Osteocyte (in vitro differentiated cells): ENCODE measurements at places on chromosomes 6 and 20. TPM values are rescaled to one million over a fixed set of nuclear protein-coding genes. Genes with fewer than 3 reads are reported as not detected.

DNA sequence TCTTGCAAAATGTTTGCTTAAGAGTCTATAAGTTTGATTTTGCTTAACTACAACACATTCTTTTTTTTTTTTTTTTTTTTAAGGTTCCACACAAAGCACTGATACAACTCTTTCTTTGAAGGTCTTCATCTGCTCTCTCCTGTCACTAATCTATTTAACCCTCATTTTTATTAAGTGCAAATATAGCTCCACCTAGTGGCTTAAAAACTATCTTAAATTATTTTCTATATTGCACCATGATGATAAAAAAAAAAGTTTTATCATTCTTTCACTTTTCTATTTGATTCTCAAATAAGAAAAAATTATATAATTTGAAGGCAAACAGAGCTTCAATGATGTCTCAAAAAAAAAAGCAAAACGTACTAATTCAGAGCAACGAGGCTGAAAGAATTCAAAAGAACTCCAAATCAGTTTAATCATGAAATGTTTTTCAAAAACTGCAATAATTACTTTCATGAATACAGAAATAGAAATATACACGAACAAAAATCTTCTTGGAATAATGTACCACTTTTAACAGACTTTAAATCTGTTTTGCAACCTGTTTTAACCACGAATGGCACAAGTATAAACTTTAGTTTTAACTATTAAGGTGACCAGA is 12.8 kb downstream of the ESF1 start:
- no peak for DNase-seq
- no peaks in the 10 kb centered on the region for H3K4me1 ChIP-seq

DNA sequence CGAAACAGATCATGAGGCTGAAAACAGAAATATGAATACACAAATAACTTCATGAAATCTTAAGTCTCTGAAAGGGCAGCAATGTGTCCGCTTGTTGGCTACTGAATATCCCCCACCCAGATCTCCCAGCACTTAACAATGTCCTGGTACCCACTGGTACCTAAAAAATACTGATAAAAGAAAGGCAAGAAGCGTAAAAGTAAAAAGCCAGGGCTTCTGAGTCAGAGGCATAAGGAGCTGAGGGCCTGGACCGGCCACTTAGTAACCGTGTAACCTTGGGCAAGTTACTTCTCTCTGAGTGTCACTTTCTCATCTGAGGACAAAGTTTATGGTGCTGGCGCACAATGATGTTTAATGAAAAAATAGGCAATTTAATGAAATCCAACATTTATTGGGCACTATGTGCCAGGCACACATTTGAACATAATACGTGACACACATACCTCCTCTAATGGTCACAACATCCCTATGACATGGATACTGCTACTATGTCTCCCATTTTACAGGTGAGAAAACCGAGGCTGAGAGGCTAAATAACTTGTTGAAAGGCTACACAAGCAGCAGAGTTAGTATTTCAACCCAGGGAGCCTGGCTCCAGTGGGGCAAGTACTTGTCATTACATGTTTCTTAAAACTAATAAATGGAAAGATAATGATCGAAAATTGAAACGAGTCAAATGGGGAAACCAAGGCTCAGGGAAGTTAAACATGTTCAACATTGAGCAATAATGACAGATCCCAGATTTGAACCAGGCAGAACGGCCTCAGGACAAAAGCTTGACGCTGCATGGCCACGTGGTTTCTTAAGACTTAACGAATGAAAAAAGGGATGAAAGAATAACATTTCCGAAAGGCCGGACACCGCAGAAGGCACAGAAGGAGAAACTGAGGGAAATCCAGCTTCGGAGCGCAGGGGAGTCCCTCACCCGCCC is 828 bp downstream of the TP53RK start:
- peak overlapping the region; percentile 87 for H3K4me3 ChIP-seq
- H3K27me3 ChIP-seq, result no peaks in the 10 kb centered on the region
- H3K36me3 ChIP-seq, result peaks cover 12% of the 10 kb centered on the region
- peaks cover 32% of the 10 kb centered on the region for H3K4me1 ChIP-seq
- no peak for DNase-seq

DNA sequence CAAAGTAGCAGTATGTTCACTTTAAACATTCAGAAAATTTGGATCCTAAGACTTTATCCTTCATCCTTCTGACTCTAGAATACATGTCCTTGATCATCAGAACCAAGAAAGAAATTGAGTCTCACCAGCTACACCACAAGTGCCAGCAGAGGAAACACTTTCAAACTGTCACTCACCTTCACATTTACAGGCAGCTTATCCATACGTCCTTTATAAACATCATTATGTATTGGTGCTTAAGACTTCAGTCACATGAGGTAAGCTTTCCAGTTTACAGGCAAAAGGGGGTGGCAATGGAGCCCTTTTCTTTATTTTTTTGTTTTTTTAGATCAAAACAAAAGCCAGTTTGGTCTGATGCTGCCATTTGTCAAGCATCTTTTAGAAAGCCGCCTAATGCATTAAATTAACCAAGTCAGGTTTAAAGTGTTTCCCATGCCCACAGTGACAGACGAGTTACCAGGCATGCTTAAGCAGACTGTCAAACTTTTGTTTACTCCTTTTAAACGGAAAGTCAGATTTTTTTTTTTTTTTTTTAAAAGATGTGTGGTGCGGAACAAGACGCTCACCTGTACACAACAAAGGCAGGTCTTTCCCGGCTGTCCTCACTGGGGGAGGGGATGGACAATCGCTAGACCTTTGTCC is 952 bp upstream of the BRPF3 start:
- no peak for DNase-seq
- peaks cover 6% of the 10 kb centered on the region for H3K27me3 ChIP-seq
- peaks cover 14% of the 10 kb centered on the region for H3K4me1 ChIP-seq
- H3K36me3 ChIP-seq, result peaks cover 7% of the 10 kb centered on the region
- peak overlapping the region; percentile 73 for H3K4me3 ChIP-seq
- peak overlapping the region; percentile 59 for H3K27ac ChIP-seq

- DNase-seq, result no peak
- H3K4me3 ChIP-seq, result no peak overlapping the region
- H3K36me3 ChIP-seq, result no peaks in the 10 kb centered on the region
These were observed 212.1 kb downstream of the WDR27 start for GRCh38 chr6:169489563-169490245.

DNA sequence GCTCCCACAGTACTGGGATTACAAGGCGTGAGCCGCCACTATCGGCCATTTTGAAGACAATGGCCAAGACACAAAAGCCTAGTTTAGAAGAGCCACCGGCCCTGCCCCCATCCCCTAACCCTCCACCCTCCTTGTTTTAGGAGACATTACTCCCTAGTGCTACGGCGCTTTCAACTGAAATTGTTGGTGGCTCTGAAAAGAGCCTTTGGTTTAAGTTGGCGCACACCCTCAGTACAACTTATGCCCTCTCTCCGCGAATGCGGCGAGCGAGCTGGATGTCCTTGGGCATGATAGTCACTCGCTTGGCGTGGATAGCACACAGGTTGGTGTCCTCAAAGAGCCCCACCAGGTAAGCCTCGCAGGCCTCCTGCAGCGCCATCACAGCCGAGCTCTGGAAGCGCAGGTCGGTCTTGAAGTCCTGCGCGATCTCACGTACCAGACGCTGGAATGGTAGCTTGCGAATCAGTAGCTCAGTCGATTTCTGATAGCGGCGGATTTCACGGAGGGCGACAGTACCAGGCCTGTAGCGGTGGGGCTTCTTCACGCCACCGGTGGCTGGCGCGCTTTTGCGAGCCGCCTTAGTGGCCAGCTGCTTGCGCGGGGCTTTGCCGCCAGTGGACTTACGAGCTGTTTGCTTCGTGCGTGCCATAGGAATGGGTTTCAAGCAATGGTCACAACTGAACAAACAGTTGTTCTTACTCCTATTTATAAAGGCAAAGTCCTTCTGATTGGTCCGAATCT is 114.9 kb upstream of the BTN3A2 start:
- no peaks in the 10 kb centered on the region for H3K27me3 ChIP-seq
- DNase-seq, result no peak
- H3K4me1 ChIP-seq, result peaks cover 37% of the 10 kb centered on the region
- H3K4me3 ChIP-seq, result peak overlapping the region; percentile 81
- peak overlapping the region; percentile 97 for H3K27ac ChIP-seq

DNA sequence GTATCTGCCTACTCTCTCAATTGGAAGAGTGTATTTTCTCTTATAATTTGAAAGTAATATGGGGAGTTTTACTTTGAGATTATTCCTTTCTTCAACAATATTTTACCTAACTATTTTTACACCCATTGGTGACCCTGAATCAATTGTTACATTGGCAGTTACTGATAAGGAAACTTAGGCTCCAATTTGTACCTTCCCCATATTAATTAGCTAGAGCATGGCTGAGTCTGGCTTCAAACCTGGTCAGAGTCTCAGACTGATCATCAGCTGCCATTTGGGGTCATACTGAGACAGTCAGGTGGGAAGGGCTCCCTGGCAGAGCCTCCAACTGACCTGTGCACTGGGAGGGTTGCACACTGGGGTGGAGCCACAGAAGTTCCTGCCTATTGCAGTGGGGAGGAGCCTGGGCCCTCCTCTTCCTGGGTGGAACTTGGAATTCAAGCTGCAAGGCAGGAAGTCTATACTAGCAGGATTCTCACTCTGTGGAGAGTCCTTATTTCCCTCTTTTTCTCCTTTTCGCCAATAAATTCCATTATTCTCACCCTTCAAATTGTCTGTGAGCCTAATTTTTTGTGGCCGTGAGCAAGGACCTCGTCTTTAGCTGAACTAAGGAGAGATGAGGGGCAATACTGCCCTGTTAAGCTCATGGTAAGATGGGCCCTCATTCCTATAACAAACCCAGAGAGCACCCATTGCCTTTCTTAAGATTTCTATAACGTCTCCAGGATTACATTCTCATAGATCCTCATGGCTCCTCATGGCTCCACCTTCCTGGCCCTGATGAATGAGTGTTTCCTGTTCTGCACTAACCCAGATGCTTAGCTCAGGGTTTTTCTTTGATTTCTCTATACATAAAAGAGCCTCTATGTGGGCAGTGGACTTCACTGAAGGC is 285.1 kb downstream of the ADGB start:
- no peak overlapping the region for H3K27ac ChIP-seq
- no peaks in the 10 kb centered on the region for H3K27me3 ChIP-seq
- H3K36me3 ChIP-seq, result no peaks in the 10 kb centered on the region
- H3K4me3 ChIP-seq, result no peak overlapping the region

DNA sequence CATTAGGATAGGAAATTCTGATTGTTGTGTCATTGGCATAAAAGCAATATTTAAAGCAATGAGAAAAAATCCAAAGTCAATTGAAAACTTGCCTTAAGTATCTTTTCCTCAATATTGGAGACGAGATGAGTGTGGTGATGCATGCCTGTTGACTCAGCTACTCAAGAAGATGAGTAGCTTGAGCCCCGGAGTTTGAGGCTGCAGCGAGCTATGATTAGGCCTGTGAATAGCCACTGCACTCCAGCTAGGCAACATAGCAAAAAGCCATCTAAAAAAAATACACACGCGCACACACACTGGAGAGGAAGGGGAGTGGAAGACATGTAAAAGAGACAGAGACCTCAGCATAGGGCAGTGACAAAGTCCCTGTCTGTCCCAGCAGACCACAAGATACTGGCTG is 9.7 kb upstream of the MARCKS start:
- H3K4me1 ChIP-seq, result peaks cover 12% of the 10 kb centered on the region
- H3K27me3 ChIP-seq, result no peaks in the 10 kb centered on the region
- no peak overlapping the region for H3K4me3 ChIP-seq
- H3K36me3 ChIP-seq, result no peaks in the 10 kb centered on the region

GRCh38 chr20:32731882-32732266 is 11.4 kb downstream of the COMMD7 start:
- peaks cover 9% of the 10 kb centered on the region for H3K4me1 ChIP-seq
- no peak overlapping the region for H3K4me3 ChIP-seq
- peaks cover 13% of the 10 kb centered on the region for H3K36me3 ChIP-seq
- no peaks in the 10 kb centered on the region for H3K27me3 ChIP-seq
- DNase-seq, result no peak
- H3K27ac ChIP-seq, result no peak overlapping the region

GRCh38 chr6:152232501-152233151 is 404.5 kb downstream of the SYNE1 start:
- peaks cover 43% of the 10 kb centered on the region for H3K36me3 ChIP-seq
- H3K4me3 ChIP-seq, result no peak overlapping the region
- peak overlapping the region; percentile 72 for H3K27ac ChIP-seq
- peaks cover 10% of the 10 kb centered on the region for H3K4me1 ChIP-seq
- H3K27me3 ChIP-seq, result no peaks in the 10 kb centered on the region

- no peak overlapping the region for H3K27ac ChIP-seq
- peaks cover 13% of the 10 kb centered on the region for H3K36me3 ChIP-seq
- no peaks in the 10 kb centered on the region for H3K27me3 ChIP-seq
- peaks cover 27% of the 10 kb centered on the region for H3K4me1 ChIP-seq
- DNase-seq, result no peak
These were observed 8.9 kb upstream of the FBXO9 start for GRCh38 chr6:53056273-53056672.

The TRAPPC3L gene
- not detected in 2 replicates for total RNA-seq

The COL21A1 gene
- 48.0 and 60.0 TPM in 2 replicates for total RNA-seq

The PAX1 gene
- not detected in 2 replicates for total RNA-seq

The CCNC gene
- 34.6 and 35.9 TPM in 2 replicates for total RNA-seq

The ZBTB9 gene
- total RNA-seq, result 7.0 and 7.5 TPM in 2 replicates

The NRSN1 gene
- not detected in 2 replicates for total RNA-seq
